Gastroesophageal sphincter (tissue), 4 donors: ENCODE measurements at places on chromosomes 2 and 18. TPM values are rescaled to one million over a fixed set of nuclear protein-coding genes. Genes with fewer than 3 reads are reported as not detected.

Gene CD207
- 0.92 TPM for total RNA-seq

Gene PAX8
- 1.1 TPM for total RNA-seq

Gene LBX2
- total RNA-seq: not detected

Gene FECH
- total RNA-seq: 56.4 TPM

Gene ABCG5
- total RNA-seq: not detected

Gene IL1B
- not detected for total RNA-seq

Gene MAL
- 39.8 TPM for total RNA-seq

Gene CPS1
- total RNA-seq: 2.4 TPM

Gene RETREG2
- total RNA-seq: 49.8 TPM

Gene LMAN1
- total RNA-seq: 80.4 TPM

Gene STPG4
- not detected for total RNA-seq

Gene CCBE1
- 7.7 TPM for total RNA-seq

Gene GPR45
- total RNA-seq: not detected

Gene CD8B2
- total RNA-seq: not detected

Gene SP140L
- 6.1 TPM for total RNA-seq

Gene RAB12
- total RNA-seq: 100 TPM

Gene ST6GAL2
- 2.4 TPM for total RNA-seq

Gene LIPG
- 12.4 TPM for total RNA-seq

Gene EIF5B
- total RNA-seq: 55.4 TPM

Gene CNDP1
- not detected for total RNA-seq

Gene AGAP1
- 55.2 TPM for total RNA-seq

Gene TTR
- not detected for total RNA-seq
